ENCODE measurements at places on chromosomes 5 and 9. TPM values are rescaled to one million over a fixed set of nuclear protein-coding genes. Genes with fewer than 3 reads are reported as not detected.

Gene PCDHGA3
- 1.3 TPM for polyA plus RNA-seq

Gene CDH10
- not detected for polyA plus RNA-seq

Gene PTGER4
- 1.6 TPM for polyA plus RNA-seq

Gene MRPL36
- 76.9 TPM for polyA plus RNA-seq

Gene BTNL3
- not detected for polyA plus RNA-seq

Gene TICAM2
- 10.3 TPM for polyA plus RNA-seq

Gene MED10
- 52.5 TPM for polyA plus RNA-seq

Gene LPAR1
- polyA plus RNA-seq: 240 TPM

Gene DNLZ
- polyA plus RNA-seq: 7.4 TPM
